Bladder microvascular endothelial cell (primary cell): ENCODE measurements at places on chromosomes 16 and 17. TPM values are rescaled to one million over a fixed set of nuclear protein-coding genes. Genes with fewer than 3 reads are reported as not detected.

Gene ST6GALNAC1
- total RNA-seq: not detected in 2 replicates

Gene DVL2
- total RNA-seq: 32.2 and 53.0 TPM in 2 replicates

Gene DOC2B
- total RNA-seq: 13.4 and 73.4 TPM in 2 replicates

Gene OTOP2
- not detected in 2 replicates for total RNA-seq
